ENCODE measurements at places on chromosomes 2 and 18.

GRCh38 chr2:147485210-147485851 lies 359.5 kb upstream of the ACVR2A start:
- peak; percentile 7 for DNase-seq

GRCh38 chr18:71630696-71631095 lies 913.4 kb downstream of the CBLN2 start:
- no peak for DNase-seq

DNA sequence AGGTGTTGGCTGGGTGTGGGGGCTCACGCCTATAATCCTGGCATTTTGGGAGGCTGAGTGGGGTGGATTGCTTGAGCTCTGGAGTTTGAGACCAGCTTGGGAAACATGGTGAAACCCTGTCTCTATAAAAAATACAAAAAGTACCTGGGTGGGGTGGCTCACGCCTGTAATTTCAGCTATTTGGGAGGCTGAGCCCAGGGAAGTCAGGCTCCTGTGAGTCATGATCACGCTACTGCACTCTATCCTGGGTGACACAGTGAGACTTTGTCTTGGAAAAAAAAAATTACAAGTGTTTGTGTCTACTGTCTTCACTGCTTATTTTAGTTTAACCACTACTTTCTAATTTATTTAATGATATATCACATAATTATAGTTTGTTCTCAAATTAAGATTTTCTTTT lies 62.7 kb upstream of the DOCK10 start:
- no peak for DNase-seq

DNA sequence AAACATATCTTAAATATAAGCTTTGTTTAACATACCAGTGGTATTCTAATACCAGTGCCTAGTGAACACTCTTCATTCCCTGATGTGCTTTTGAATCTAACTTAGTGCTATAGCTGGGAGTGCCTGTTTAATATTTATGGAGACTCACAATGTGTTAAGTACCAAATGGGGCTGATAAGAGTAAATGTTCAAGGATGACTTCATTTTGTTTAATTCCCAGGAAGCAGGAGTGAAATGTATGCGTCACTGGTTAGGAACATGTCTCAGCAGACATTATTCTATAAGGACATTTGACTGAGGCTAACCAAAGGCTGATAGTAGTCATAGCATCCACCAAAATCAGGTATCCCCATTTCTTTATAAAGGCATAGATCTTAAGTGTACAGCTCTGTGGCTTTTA lies 31.7 kb upstream of the LINC00305 start:
- DNase-seq: no peak

- no peak for DNase-seq
Measured at GRCh38 chr2:220450846-220451245, 823.4 kb downstream of the SLC4A3 start.

- DNase-seq: no peak
Measured at GRCh38 chr2:217437290-217437870, 565.4 kb downstream of the TNS1 start.

DNA sequence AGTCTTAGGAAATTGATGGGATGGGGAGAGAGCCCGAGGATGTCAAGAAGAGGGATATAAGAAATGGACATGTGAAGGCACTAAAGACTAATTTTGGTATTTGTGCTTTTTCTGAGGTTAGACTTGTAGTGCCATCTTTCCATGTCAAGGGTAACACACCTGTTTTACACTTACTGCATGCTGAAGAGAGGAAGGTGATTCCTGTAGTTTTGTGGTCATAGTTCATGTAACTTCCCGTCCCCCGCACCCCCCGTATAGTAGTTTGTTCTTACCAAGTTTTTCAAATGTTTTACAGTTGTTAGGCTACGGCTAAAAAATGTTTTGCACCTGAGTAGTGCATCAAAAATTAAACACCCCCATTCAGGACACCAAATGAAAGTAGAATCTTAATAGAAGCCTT lies 73.8 kb downstream of the CLIP4 start:
- DNase-seq: no peak

DNA sequence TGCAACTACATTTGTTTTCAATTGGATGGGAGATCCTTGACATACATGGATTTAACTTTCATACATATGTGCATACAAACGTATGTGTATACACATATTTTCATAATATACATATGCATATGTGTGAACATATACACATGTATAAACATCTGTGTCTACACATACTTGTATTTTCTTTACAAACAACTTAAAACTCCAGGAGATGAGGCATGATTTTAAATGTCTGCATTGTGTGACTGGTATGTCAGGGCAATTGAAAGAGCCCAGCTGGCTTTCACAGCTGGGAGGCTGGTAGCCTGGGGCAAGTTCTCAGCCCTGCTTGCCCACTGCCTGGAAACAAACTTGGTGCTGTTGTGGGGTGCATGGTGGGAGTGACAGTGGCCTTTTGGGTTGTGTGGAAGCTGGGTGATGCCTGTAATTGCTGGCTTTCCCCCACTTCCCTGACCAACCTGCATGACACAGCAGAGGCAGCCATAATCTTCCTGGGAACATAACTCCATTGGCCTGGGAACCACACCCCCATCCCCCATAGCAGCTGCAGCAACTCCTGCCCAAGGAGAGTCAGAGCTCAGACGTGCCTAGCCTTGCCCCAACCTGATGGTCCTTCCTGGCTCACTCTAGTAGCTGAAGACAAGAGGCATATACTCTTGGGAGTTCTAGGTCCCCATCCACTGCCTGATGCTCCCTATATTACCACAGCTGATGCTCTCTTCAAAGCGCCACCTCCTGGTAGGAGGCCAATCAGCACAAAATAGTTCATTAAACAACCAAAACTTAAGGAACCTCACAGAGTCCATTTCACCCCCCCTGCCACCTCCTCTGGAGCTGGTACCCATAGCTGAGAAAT lies 158.3 kb downstream of the CERS6 start:
- peak; percentile 54 for DNase-seq

GRCh38 chr18:9475643-9476591 lies 604 bp downstream of the RALBP1 start:
- no peak for DNase-seq

GRCh38 chr2:163736433-163737189 lies 803 bp upstream of the FIGN start:
- peak; percentile 43 for DNase-seq

- no peak for DNase-seq
Measured at GRCh38 chr18:60560071-60560470, 187.5 kb upstream of the MC4R start.

GRCh38 chr18:45860492-45860891 lies 35.0 kb downstream of the SIGLEC15 start:
- no peak for DNase-seq

DNA sequence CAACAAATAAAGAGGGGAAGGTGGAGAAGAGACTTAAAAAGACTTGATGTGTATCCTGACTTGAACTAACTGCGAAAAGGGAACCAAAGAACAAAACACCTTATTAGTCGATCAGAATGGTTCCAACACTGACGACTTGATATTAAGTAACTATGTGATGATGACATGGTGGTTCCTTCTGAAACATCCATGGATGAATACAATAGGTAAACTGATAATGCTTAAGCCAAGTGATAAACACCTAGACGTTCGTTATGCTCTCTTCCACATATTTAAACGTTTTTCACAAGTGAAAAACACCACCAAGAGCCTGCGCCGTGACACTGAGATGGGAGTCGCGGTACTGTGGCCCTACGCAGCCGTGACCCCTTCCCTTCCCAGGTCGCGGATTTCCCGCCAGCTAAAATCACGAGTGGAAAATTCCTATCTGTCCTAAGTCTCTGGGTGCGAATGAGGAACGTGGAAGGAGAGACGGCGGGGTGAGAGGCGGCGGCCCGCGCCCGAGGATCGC lies 797 bp downstream of the TTC32 start:
- no peak for DNase-seq

DNA sequence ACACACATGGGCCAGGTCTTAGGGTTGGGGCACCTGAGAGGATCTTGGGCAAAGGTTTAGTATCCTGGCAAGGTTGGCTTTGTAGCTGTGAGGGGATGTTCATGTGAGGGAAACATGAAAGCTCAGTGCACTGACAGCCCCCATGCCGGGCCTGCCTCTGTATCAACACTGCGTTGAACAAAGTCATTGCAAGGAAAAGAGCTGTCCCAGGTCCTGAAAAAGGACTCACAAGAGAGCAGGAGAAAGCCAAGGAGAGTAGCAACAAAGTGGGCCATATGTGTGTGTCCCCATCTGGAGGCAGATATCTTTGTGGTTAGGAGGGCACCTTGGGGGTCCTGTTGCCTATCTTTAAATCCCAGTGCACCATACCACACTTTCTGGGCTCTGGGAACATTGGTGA lies 237.8 kb upstream of the THSD7B start:
- no peak for DNase-seq

DNA sequence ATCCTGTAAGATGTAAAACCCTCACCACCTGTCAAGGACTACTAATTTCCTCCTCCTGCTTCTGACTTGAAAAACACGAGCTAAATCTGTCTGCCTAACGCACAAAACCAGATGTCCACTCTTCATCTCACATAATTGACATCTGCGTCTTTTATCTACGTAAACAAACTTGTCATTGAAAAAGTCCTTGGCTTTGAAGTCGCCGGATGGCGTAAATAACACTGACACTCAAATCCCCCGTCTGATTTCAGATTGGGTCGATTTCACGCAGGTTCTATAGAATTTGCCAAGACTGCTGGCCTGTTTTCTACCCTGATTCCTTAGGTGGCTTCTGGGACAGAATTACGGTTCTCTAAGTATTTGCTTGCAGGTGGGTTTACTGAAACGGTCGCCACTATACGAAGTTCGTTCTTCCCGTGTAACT lies 539 bp upstream of the MOB4 start:
- no peak for DNase-seq

DNA sequence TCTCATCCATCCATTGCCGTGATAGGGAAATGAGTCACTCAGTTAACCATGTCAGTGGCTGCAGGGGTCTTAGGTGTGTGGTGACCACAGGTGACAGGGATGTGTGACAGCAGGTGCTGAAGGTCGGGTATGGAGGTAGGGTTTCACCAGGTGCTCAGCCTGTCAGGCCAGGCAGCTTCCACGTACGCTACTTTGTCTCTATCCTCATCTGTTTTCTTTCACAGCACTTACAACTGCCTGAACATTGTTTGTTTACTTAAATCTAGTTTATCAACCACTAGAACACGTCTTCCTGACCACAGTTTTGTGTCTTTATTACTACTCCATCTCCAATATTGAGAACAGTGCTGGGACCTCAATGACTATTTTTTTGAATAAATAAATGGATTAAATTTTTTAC lies 11.4 kb upstream of the UXS1 start:
- DNase-seq: no peak

GRCh38 chr2:64698668-64699444 lies 45.1 kb upstream of the SERTAD2 start:
- DNase-seq: no peak

- DNase-seq: no peak
Measured at GRCh38 chr2:165120740-165121467, 82.9 kb downstream of the SCN3A start.

DNA sequence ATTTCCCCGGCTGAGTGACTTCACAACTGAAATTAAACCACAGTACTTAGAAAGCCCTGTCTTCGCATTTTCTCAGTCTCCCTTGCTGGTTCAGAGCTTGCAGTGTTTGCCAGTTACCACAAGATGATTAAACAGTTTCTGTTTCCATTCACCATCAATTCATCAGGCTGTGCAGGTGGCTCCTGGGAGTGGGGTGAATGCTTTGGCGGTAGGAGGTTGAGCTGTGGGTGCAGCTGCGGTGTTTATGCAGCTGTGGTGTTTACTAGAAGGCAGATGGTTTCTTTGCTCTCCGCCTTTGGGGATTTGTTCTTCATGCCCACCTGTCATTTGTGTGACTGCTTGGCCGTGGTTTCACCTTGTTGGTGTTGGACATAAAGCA lies 16.1 kb downstream of the ACOXL start:
- no peak for DNase-seq

DNA sequence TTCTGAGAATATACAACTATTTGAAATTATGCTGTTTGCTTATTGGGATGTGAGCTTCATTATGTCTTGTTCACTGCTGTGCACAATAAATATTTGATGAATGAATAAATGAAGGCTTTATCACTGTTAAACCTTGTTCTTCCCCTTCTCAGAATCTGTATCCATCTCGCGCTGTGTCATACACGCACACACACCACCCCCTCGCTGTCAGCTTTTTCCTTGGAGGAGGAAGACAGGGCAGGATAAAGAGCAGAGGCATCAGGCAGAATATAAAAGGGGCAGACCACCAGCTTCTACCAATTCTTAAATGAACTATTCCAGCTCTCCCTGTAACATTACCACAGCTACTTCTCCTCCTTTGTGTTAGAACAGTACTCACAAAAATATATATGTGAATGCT lies 75.0 kb downstream of the CD226 start:
- DNase-seq: no peak

DNA sequence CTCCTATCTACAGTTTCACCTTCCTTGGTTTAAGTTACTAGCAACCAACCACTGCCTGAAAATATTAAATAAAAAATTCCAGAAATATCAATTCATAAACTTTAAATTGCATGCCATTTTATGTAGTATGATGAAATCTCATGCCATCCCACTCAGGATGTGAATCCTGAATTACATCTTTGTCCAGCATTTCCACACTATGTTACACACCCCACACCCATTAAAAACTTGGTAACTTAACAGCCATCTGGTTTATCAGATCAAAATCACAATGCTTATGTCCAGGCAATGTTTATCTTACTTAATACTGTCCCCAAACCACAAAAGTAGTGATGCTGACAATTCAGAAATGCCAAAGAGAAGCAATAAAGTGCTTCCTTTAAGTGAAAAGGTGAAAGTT lies 21.6 kb downstream of the CUL3 start:
- no peak for DNase-seq

GRCh38 chr2:12417786-12418185 lies 298.9 kb upstream of the TRIB2 start:
- no peak for DNase-seq

DNA sequence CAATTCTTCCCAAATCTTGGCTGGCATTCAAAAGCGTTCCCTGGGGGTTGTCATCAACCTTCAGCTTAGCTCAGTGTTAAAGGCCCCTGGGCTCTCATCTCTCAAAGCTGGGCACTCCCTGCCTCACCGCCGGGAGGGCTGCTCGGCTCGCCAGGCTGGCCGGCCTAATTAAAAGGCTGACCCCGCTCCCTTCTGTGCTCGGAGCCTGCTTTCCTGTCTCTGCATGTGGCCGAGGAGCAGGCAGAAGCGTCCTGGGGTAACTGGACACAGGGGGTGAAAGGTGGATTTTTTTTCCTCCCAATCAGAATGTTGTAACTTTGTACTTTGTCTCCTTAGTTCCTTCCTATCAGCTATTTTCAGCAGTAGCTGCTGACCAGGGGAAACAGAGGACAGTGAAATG lies 231.1 kb downstream of the GBX2 start:
- no peak for DNase-seq

DNA sequence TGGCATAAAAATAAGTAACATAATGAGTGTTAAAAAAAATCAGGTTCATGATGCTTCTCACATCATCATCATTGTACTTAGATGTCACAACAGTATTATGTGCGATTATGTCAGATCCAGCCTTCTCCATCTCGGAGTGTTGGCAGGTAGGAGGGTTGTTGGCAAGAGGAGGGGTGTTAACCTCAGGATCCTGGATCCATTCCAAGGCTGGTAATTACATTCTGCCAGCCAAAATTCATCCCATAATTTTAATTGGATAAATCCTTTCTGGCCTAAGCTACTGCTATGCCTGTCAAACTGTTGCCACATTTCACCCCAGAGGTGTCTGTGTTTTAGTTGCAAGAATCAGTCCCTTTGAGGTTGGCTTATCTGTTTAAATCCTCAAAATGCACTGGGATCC lies 891 bp upstream of the FTCDNL1 start:
- no peak for DNase-seq

GRCh38 chr2:162433491-162433890 lies 89.6 kb downstream of the GCA start:
- DNase-seq: no peak

All from H1 (cell line).